ENCODE measurements at places on chromosomes 6 and 20.

GRCh38 chr6:168160506-168161370 lies 81.7 kb upstream of the FRMD1 start:
- DNase-seq, result no peak

DNA sequence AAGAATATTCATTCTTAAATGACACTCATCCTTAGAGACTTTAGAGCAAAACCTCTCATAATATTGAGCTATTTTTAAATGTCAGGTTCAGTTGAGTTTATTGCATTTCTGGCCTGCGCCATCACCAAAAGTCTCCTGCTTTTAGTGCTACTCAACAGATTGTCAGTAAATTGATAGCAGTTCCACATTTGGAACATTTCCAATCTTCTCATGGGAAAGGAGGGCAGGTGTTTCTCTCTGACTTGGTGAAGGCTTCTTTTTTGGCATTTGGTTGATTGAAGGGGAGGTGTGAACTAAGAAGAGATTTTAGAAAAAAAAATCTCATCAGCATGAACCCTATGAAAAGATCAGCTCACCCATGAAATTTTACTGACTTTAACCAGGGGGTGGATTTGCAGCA lies 125.9 kb upstream of the INSM1 start:
- no peak for DNase-seq

GRCh38 chr6:156107624-156108101 lies 652.0 kb upstream of the NOX3 start:
- DNase-seq, result no peak

GRCh38 chr20:13485576-13485975 lies 153.2 kb downstream of the TASP1 start:
- DNase-seq, result no peak

GRCh38 chr6:74549746-74550145 lies 656.1 kb downstream of the COL12A1 start:
- no peak for DNase-seq

- DNase-seq, result no peak
Observed at GRCh38 chr6:168148231-168148849, 69.3 kb upstream of the FRMD1 start.

DNA sequence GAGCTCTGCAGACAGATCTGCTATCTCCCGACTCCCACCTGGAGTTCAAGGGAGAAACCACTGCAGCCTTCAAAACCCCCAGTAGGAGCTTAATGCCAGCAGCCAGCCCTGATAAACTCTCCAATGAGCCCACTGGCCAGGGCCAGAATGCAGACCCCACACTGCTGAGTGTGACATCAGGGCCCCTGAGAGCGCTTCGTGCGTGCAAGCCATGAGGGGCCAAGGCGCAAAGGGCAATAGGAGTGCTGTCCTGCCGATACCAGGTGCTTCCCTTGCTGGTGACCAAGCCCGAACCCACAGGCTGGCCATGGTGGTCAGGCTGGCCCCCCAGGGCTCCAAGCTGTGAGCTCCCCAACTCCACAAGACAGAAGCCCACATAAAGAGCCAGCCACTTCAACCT lies 33.2 kb upstream of the CST7 start:
- DNase-seq, result no peak

GRCh38 chr6:3372912-3373554 lies 83.8 kb downstream of the SLC22A23 start:
- DNase-seq, result no peak
